ENCODE measurements at places on chromosomes 16 and 17. TPM values are rescaled to one million over a fixed set of nuclear protein-coding genes. Genes with fewer than 3 reads are reported as not detected.

SPIRE2 gene
- total RNA-seq = 6.5 TPM

FBXW10B gene
- total RNA-seq = 0.19 TPM

HOXB2 gene
- total RNA-seq = 61.9 TPM

IRF8 gene
- 33.3 TPM for total RNA-seq

GRCh38 chr17:61461967-61462718 lies 9.9 kb downstream of the TBX4 start:
- peak; percentile 44 for DNase-seq
- no peaks in the 10 kb centered on the region for H3K4me1 ChIP-seq
- H3K4me3 ChIP-seq = no peak overlapping the region
- no peak overlapping the region for H3K27ac ChIP-seq
- no peaks in the 10 kb centered on the region for H3K36me3 ChIP-seq

DNA sequence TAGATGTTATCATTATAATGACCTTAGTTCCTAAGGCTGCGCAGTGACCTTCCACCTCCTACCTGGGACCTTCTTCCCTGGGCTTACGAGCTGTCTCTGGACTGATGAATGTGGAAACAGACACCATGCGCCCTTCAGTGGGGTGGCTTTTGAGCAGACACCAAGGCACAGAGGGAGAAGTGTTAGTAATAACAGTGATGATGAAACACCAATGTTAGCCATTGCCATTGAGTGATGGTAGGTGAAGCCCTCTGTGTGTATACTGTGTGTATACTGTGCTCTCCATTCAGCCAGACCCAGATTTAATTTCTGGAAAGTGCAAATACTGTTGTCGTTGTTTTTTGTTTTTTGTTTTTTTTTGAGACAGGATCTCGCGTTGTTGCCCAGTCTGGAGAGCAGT lies 44.5 kb downstream of the CLEC16A start:
- peaks cover 9% of the 10 kb centered on the region for H3K36me3 ChIP-seq
- H3K4me3 ChIP-seq = no peak overlapping the region

DNA sequence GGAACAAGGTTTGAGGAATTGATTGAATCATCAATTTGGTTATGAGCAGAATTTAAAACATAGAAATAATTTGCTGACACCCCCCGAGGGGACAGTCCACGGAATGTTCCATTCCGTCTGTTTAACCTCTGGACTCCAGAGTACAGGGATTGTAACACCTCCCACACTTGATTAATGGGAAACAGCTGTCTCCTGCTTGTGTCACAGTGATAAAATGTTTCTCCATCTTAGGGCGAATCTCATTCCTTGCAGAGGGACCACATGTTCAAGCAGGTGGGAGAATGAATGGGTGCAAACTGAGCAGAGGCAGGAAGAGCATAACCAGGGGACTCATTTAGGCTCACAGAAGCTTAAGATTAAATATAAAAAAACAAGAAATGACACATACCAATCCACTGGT lies 249.5 kb upstream of the RBFOX1 start:
- no peaks in the 10 kb centered on the region for H3K36me3 ChIP-seq
- H3K4me3 ChIP-seq = no peak overlapping the region
- no peaks in the 10 kb centered on the region for H3K27me3 ChIP-seq
- no peak for DNase-seq
- no peak overlapping the region for H3K27ac ChIP-seq
- H3K4me1 ChIP-seq = no peaks in the 10 kb centered on the region

GRCh38 chr17:6815775-6816174 lies 15.8 kb downstream of the TEKT1 start:
- H3K4me3 ChIP-seq = no peak overlapping the region
- no peaks in the 10 kb centered on the region for H3K4me1 ChIP-seq
- H3K36me3 ChIP-seq = no peaks in the 10 kb centered on the region
- DNase-seq = no peak
- H3K27me3 ChIP-seq = no peaks in the 10 kb centered on the region
- no peak overlapping the region for H3K27ac ChIP-seq

DNA sequence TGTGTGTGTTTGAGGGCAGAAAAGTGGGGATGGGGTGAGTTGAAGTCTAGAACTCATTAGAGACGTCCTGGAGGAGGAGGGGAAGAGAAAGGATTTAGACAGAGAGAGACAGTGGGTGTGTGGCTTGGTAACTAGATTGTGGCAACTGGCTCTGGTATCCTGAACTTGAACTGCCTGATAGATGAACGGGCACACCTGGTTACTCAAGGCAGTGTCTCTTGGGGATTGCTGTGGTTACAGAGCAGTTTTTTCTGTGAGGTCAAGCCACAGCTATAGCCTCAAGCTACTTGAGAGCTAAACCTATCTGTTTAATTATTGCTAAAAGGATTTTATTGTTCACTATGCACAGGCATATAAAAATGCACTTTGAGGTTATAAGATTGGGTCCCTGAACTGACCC lies 29.8 kb upstream of the MYH2 start:
- no peaks in the 10 kb centered on the region for H3K4me1 ChIP-seq
- no peak for DNase-seq
- H3K4me3 ChIP-seq = no peak overlapping the region
- H3K27me3 ChIP-seq = no peaks in the 10 kb centered on the region

DNA sequence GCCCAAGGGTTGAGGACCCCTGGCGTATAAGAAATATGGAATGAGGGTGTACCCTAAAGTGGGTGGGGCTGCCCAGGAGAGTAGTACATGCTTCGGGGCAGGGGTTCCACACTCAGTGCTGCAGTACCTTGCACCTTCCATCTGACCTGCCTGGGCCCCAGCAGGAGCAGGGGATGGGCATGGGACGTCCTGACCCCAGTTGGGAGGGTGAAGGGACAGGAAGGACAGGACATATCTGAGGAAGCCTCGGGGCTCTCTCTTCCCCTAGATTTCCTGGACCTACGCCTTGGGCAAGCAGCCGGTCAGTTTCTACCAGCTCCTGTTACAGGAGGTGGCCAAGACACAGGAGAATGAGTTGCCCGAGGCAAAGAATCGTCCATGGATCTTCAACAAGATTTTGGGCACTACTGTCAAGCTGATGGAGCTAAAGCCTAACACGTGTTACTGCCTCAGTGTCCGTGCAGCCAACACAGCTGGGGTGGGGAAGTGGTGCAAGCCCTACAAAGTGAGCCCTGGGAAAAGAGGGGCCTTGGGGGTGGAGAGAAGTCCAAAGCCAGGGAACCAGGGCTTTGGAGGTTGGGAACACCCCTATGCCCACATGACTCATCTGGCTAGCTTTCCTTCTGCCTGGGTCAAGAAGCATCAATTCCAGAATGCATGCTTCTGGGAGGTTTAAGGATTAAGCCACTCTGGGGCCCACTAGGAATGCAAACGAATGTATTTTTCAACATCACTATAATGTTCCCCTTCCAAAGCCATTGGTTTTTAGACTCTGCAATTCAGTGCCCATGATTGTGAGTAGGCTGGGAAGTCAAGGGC lies 7.9 kb downstream of the FNDC8 start:
- peaks cover 8% of the 10 kb centered on the region for H3K4me1 ChIP-seq
- no peak for DNase-seq
- H3K27me3 ChIP-seq = no peaks in the 10 kb centered on the region

- H3K4me3 ChIP-seq = no peak overlapping the region
- DNase-seq = peak; percentile 80
- no peaks in the 10 kb centered on the region for H3K36me3 ChIP-seq
- H3K27me3 ChIP-seq = no peaks in the 10 kb centered on the region
- H3K27ac ChIP-seq = no peak overlapping the region
These were observed 24.2 kb downstream of the B9D1 start for GRCh38 chr17:19338031-19338990.

GRCh38 chr16:57894390-57895080 lies 76.4 kb downstream of the CNGB1 start:
- no peak overlapping the region for H3K4me3 ChIP-seq
- no peaks in the 10 kb centered on the region for H3K36me3 ChIP-seq
- no peak overlapping the region for H3K27ac ChIP-seq
- no peak for DNase-seq
- peaks cover 3% of the 10 kb centered on the region for H3K4me1 ChIP-seq

DNA sequence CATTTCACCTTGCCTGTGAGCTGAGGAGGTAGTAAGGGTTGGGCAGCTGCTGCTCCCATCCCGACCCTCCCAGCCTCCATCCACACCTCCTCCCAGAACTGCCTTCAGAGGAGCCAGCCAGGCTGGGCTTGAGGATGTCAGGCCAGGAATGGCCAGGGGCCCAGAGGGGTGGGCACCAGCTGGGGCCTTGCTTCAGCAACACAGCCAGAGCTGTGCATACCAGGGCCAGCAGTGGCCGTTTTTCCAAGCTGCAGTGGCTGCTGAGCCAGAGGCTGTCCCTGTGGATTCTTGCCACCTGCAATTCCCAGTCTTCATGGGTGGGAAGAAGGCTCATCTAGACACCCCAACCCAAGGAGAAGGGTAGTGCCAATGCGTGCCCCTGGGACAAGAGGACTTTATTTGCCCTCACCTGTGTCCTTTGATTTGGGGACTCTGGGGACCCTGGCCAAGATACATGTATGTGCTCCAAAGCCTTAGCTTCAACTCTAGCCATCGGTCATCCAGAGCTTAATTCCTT lies 153.4 kb upstream of the SDK2 start:
- DNase-seq = no peak
- no peak overlapping the region for H3K4me3 ChIP-seq
- no peaks in the 10 kb centered on the region for H3K27me3 ChIP-seq
- peaks cover 7% of the 10 kb centered on the region for H3K4me1 ChIP-seq

- H3K27me3 ChIP-seq = no peaks in the 10 kb centered on the region
- H3K36me3 ChIP-seq = no peaks in the 10 kb centered on the region
- no peak overlapping the region for H3K27ac ChIP-seq
- no peaks in the 10 kb centered on the region for H3K4me1 ChIP-seq
These were observed 809 bp downstream of the C16orf90 start for GRCh38 chr16:3494386-3494973.

Data from kidney (tissue), 22 donors.